ENCODE measurements at places on chromosomes 5 and 9.
A peak's percentile ranks its signal among the peaks of the same experiment; 100 is the strongest.

- H3K4me1 ChIP-seq: no peaks in the 10 kb centered on the region
- no peak overlapping the region for H3K4me3 ChIP-seq
- no peaks in the 10 kb centered on the region for H3K36me3 ChIP-seq
- H3K27ac ChIP-seq: no peak overlapping the region
- H3K27me3 ChIP-seq: no peaks in the 10 kb centered on the region
Observed at GRCh38 chr5:145969714-145970092, 33.3 kb downstream of the SH3RF2 start.

- H3K4me3 ChIP-seq: no peak overlapping the region
- no peaks in the 10 kb centered on the region for H3K36me3 ChIP-seq
- no peak overlapping the region for H3K27ac ChIP-seq
- no peaks in the 10 kb centered on the region for H3K4me1 ChIP-seq
- DNase-seq: no peak
Observed at GRCh38 chr9:124730772-124731171, 40.3 kb downstream of the NR6A1 start.

DNA sequence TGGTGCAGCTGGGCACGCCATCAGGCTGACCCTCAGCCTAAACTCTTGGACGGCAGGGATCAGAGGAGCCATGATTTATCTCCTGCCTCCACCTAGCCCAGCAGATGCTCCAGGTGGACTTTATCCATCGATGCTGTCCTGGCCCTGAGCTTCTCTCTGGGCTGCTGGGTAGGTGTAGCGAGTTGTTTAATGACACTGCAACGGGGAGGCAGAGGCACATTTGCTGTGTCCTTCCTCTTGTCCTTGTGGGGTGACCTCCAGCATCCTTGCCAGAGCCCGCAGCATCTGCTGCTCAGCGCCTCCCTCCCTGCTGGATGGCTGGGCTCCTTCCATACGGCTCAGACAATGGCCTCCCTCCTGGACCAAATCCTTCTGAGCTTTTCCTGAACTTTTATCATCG lies 103.1 kb upstream of the IRX4 start:
- no peak overlapping the region for H3K27ac ChIP-seq
- H3K4me1 ChIP-seq: no peaks in the 10 kb centered on the region
- H3K4me3 ChIP-seq: no peak overlapping the region
- peak; percentile 87 for DNase-seq
- H3K27me3 ChIP-seq: no peaks in the 10 kb centered on the region
- H3K36me3 ChIP-seq: no peaks in the 10 kb centered on the region

DNA sequence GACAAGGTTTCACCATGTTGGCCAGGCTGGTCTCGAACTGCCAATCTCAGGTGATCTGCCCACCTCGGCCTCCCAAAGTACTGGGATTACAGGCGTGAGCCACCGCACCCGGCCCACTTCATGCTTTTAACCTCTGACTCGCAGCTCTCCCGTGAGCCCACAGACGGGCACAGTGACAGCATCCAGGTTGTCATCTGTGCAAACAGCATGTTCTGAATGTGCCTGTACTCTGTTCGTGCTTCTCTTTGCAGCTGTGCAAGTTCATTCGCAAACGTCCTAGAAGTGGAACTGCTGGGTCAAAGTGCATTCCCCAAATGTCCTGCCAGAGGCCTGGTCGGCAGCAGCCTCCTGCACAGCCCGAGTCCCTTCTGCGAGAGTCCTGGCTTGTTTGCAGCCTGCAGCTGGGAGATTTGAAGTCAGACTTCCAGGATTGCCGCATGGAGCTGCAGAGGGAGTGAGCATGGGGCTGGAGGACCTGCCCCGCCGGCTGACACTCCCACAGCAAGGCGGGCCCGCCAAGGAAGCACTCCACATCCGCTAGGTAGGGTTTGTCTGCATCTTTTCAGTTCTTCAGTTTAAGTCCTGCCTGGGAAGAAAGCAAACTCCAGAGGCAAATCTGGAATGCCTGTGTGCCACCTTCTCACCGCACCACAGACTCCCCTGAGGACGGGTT lies 3.4 kb downstream of the BRD3OS start:
- H3K4me3 ChIP-seq: no peak overlapping the region
- H3K27me3 ChIP-seq: no peaks in the 10 kb centered on the region
- H3K36me3 ChIP-seq: peaks cover 25% of the 10 kb centered on the region
- no peak overlapping the region for H3K27ac ChIP-seq
- peaks cover 16% of the 10 kb centered on the region for H3K4me1 ChIP-seq
- no peak for DNase-seq

GRCh38 chr9:105967797-105968196 lies 273.5 kb downstream of the TMEM38B start:
- no peak for DNase-seq
- no peak overlapping the region for H3K4me3 ChIP-seq
- no peaks in the 10 kb centered on the region for H3K27me3 ChIP-seq
- no peaks in the 10 kb centered on the region for H3K36me3 ChIP-seq
- no peaks in the 10 kb centered on the region for H3K4me1 ChIP-seq

DNA sequence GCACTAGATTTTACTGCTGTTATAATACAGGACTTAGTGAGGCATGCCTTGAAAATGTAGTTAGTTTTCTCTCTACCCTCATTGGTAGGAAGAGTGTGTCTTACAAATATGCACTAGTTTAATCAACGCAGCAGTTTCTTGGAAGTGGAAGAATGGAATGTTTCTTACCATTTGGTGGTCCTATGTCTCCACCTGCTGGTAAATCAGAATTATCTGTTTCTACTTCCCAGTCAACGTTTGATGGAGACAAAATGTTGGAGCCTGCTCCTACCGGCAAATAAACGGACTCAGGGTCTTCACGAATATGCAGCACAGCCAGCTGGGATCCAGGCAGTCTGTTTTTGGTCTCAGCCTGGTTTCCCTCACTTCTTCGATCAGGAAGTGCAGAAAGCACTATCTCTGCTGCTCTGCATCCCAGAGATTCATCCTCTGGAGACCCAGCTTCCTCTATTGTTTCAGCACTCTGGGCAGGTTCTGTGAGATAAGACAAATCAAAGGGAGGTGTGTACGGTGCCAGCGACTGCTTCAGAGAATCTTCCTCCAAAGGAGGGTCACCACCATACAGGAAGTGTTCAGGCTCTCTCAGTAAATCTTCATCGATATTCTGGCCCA lies 59.5 kb upstream of the PCA3 start:
- H3K27ac ChIP-seq: no peak overlapping the region
- H3K27me3 ChIP-seq: no peaks in the 10 kb centered on the region
- DNase-seq: no peak
- H3K36me3 ChIP-seq: no peaks in the 10 kb centered on the region
- H3K4me1 ChIP-seq: no peaks in the 10 kb centered on the region

DNA sequence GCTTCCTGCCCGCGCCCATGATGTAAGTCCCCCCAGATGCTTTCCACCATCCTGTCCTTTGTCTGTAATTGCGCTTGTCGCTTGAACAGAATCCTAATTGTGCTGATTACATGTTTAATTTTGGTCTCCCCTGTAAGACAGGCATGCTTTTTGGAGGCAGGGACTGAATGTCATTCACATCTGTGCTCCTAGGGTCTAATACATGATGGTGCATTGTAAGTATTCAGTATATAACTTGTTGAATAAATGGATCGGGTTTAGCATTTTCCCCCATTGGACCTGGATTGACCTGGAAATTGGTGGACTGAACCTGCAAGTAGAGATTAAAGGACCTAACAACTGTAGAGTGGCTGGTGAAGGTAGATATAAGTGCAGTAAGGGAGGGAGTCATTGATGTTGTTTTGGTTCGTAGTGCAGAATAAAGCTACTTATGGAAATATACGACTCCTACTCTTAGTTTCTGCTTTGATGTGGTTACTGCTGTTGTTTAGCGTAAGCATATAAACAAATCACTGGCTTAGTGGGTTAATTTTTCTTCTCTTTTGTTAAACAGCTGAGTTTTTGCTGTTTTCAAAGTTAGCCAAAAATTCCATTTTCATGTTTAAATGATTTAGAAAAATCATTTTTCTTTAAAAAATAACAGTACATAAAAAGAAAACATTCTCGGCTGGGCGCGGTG lies 57.3 kb downstream of the TRIO start:
- H3K4me3 ChIP-seq: no peak overlapping the region
- DNase-seq: no peak
- no peaks in the 10 kb centered on the region for H3K27me3 ChIP-seq
- peaks cover 30% of the 10 kb centered on the region for H3K4me1 ChIP-seq
- H3K36me3 ChIP-seq: no peaks in the 10 kb centered on the region

DNA sequence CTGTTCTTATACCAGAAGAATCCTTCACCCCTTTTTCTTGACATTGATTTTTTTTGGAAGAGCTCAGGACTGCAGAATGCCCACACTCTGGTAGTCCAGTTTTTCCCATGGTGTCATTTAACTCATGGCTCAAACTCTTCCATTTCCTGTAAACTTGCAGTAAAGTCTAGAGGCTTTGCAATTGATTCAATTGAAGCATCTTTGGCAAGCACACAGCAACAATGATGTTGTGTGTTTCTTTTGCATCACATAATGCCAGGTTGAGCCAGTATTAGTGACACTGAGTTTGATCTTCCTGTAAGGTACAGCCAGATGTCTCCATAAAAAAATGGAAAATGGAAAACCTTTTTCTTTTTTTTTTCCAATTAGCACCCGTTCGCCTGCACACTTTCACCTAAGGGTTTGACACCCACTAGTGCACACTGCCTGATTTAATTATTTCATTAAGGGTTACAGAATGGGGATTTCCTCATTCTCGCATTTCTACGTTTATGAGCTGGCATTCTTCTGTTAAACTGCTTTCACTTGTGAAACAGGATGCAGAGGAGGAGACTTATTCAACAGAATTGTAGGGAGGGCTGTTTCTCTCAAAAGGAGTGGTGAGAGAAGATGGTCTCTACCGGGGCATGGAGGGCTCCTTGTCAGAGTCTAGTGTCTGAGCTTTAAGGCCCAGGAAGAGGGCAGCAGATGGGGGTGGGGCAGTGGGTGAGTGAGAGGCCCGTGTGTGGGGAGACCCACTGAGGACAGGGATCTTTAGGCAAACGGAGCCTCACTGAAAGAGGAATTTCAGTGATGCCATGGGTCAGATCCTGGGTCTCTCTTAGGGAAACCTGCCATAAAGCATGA lies 2.2 kb upstream of the S1PR3 start:
- H3K4me3 ChIP-seq: no peak overlapping the region
- DNase-seq: no peak
- peaks cover 46% of the 10 kb centered on the region for H3K4me1 ChIP-seq
- H3K27ac ChIP-seq: peak overlapping the region; percentile 92
- H3K27me3 ChIP-seq: no peaks in the 10 kb centered on the region

DNA sequence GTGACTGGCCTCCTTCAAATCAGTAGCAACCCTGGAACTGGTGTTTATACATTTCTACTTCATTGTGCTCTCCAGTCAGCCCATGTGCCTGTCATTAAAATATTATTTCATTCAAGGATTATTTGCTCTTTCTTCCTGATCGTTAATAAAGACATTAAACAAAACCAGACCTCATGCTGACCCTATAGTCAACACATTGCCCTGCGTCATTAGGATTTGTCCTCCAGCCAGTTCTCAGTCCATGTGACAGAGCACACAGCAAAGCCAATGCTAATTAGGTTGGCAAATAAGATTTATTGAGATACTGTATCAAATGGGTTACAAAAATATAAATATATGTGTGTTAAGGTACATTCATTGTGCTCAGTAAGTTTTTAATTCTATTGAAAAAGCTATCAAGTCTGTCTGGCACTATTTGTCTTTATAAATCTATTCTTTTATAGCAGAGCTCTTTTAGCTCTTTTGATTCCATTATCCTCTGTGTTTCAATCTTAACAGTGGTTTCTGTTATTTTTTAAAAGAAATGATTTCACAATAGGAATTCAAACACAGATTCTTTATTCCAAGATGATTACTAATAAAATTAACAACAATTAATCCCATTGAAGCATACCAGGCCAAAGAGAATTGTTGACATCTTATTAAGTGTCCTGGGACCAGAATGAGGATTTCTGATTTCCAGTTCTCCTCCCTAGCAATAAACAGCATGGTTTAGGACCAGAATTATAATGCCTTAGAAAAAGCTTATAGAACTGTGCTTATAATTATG lies 209.4 kb upstream of the RGMB start:
- no peaks in the 10 kb centered on the region for H3K27me3 ChIP-seq
- DNase-seq: no peak
- H3K4me3 ChIP-seq: no peak overlapping the region
- H3K36me3 ChIP-seq: no peaks in the 10 kb centered on the region

GRCh38 chr9:2228132-2228531 lies 213.0 kb downstream of the SMARCA2 start:
- no peak for DNase-seq
- no peaks in the 10 kb centered on the region for H3K27me3 ChIP-seq
- H3K27ac ChIP-seq: no peak overlapping the region
- H3K36me3 ChIP-seq: no peaks in the 10 kb centered on the region
- H3K4me3 ChIP-seq: no peak overlapping the region

GRCh38 chr5:1905108-1905507 lies 22.4 kb upstream of the IRX4 start:
- H3K4me3 ChIP-seq: no peak overlapping the region
- no peaks in the 10 kb centered on the region for H3K27me3 ChIP-seq
- H3K4me1 ChIP-seq: no peaks in the 10 kb centered on the region
- no peaks in the 10 kb centered on the region for H3K36me3 ChIP-seq
- H3K27ac ChIP-seq: no peak overlapping the region

DNA sequence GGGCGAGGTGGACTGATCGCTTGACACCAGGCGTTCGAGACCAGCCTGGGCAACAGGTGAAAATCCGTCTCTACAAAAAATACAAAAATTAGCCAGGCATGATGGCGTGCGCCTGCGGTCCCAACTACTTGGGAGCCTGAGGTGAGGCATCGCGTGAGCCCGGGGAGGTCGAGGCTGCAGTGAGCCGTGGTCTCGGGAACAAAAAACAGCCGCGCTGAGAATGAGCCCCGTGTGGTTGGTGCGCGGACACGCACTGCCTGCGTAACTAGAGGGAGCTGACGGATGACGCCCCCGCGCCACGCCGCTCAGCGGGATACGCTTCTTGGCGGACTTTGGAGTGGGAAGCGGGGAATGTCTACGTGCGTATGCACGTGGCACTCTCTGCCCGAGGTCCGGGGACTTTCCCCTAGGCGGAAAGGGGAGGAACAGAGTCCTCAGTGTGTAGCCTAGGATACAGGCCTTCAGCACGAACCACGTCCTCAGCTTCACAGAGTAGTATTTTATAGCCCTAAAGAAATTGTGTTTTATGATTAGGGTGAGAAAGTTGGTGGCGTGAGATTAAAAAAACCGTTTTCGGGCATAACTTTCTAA lies at the start of gene RMRP:
Gene RMRP, minus strand, starts transcription at position 474 of the 591 bp plus-strand sequence.
- peak within 1 kb of the TSS; percentile 96 for H3K27ac ChIP-seq
- peak within 1 kb of the TSS; percentile 84 for H3K4me3 ChIP-seq
- H3K27me3 ChIP-seq: no peaks in the 10 kb centered on the region
- no peak for DNase-seq
- H3K36me3 ChIP-seq: no peaks in the 10 kb centered on the region

- no peak overlapping the region for H3K27ac ChIP-seq
- no peaks in the 10 kb centered on the region for H3K36me3 ChIP-seq
- no peak overlapping the region for H3K4me3 ChIP-seq
- no peaks in the 10 kb centered on the region for H3K27me3 ChIP-seq
Observed at GRCh38 chr9:100679834-100680233, 102.0 kb downstream of the CAVIN4 start.
